Endodermal cell (in vitro differentiated cells): ENCODE measurements at places on chromosomes 2 and 18. TPM values are rescaled to one million over a fixed set of nuclear protein-coding genes. Genes with fewer than 3 reads are reported as not detected.

Gene POTEI
- total RNA-seq: 1.2 and 2.0 TPM in 2 replicates

Gene SPC25
- 22.4 and 25.2 TPM in 2 replicates for total RNA-seq

Gene ASXL3
- total RNA-seq: 0.29 to 0.71 TPM (median 0.45 TPM) in 3 replicates

Gene DAW1
- total RNA-seq: not detected in 2 replicates

Gene IHH
- total RNA-seq: 1.1 to 2.3 TPM (median 2.1 TPM) in 3 replicates

Gene HTR2B
- not detected in 2 replicates for total RNA-seq

Gene CTNNA2
- 7.9 to 9.8 TPM (median 9.0 TPM) in 3 replicates for total RNA-seq

Gene ALK
- 0.13 to 0.36 TPM (median 0.35 TPM) in 3 replicates for total RNA-seq
